ENCODE measurements at places on chromosomes 4 and X. TPM values are rescaled to one million over a fixed set of nuclear protein-coding genes. Genes with fewer than 3 reads are reported as not detected.

The MTMR8 gene
- total RNA-seq = 0.20 TPM

The DSPP gene
- not detected for total RNA-seq

The FAM241A gene
- 8.1 TPM for total RNA-seq

The CEP135 gene
- total RNA-seq = 4.1 TPM

The CCDC149 gene
- 19.8 TPM for total RNA-seq
